ENCODE measurements at places on chromosomes 11 and 22. TPM values are rescaled to one million over a fixed set of nuclear protein-coding genes. Genes with fewer than 3 reads are reported as not detected.

DNA sequence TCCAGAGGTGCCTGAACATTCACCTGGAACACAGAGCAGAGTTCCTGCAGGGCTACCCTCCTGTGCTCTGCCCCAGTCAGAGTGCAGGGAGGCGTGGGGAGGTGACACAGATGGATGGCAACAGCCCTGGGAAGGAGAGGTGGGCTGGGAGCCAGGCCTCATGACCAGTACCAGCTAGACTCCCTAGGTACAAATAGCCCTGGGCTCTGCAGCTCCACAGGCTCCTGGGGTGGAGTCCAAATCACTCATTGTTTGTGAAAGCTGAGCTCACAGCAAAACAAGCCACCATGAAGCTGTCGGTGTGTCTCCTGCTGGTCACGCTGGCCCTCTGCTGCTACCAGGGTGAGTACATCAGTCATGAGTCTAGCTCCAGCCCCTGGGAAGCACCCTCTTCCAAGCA is at the start of gene SCGB1D2:
TSS of gene SCGB1D2 (plus strand) at position 219 of the 400 bp plus-strand sequence. CDS start at position 288, 69 bp downstream.
- no peak for DNase-seq

- DNase-seq, result no peak
Measured at GRCh38 chr11:8203414-8203715, 34.5 kb upstream of the RIC3 start.

Gene CLP1
- 8.6 TPM for polyA plus RNA-seq

- no peak for DNase-seq
Measured at GRCh38 chr11:3200388-3201111, 18.1 kb downstream of the MRGPRG start.

DNA sequence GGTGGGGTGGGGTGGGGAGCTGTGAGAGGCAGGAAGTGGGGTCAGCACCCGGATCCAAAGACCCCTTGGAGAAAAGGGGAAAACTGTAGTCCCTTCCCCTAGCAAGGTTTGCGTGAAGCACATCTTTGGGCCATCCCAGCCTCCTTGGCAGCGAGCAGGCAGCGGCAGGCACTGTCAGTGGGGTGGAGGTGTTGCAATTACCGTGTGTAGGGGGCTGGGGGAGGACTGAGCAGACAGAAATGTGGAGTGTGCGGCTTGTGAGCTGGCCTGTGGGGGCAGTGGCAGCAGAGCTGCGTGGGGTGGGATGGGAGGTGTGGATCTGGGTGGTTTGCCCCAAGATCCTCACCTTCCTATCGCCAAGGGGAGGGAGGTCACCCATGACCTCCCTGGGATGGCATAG is 16.4 kb downstream of the DAGLA start:
- DNase-seq, result no peak

DNA sequence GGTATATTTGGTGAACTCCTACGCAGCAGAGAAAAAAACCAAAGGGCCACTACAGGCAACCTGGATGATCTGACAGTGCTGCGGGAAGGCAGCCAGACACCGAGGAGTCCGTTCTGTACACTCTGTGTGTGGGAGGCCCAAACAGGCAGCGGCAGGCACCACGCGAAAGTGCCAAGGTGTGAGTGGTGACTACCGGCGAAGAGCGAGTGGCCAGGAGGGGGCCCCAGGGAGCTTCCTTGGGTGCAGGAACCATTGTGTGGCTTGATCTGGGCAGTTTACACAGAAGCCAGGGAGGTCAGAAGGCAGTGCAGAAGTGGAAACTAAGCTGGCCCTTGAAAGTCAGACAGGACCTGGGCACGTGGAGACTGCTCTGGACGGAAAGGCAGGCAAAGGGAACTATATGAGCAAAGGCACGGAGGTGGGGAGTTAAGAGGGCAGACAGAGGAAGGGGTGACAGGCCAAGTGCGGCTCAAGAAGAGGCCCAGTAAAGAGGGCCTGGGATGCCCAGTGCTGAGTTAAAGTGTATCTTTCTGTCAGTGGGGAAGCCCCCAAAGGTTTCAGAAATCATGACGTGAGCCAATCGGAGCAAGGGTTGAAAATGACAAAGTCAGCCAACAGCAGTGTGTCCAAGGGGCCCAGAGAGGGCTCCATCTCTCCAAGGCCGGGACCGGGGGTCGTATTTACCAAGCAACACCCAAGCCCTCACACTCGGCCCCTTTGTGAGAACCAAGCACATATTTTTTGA is 10.6 kb downstream of the TMEM184B start:
- no peak for DNase-seq

DNA sequence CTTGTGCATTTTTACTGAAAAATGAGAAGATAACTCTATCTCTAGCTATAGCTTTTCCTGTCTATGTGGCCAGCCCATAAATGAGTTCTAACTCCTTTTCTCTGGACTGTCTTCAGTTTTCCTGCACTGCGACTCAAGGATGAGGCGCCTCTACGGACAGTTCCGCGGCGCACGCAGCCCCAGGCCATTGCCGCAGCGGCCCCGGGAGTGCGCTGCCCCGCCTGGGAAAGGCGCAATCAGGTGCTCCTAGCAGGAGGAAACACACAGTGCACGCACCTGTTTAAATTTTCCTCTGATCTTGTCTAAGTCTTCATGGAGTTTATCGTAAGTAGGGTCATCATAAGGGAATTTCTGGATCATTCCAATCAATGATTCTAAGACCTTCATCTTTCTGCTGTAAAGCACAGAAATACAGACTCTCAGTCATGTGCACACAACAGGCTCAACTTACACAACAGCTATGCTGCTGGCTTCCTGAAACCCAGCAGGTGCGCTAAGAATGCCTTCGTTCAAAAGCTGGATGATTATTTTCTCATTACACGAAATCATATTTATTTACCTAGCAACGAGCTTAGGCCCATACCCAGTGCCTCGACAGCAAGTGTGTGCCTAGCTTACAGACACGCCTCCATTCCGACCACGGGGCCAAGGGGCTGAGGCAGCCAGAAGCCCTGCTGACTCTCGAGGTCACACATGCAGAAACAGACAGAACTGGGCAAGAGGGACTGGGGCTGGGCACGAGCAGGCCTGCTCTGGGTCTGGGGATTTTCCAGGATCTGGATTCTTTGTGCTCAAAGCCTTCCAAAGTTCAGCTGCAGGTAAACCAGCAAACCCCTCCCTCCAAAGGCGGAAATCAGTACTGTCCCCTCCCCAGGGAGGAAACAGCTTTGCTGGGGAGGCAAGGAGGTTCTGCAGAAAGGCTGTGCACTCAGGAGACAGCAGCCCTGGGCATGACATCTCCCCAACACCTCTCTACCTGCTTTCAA is 7.2 kb downstream of the LTO1 start:
- DNase-seq, result no peak

DNA sequence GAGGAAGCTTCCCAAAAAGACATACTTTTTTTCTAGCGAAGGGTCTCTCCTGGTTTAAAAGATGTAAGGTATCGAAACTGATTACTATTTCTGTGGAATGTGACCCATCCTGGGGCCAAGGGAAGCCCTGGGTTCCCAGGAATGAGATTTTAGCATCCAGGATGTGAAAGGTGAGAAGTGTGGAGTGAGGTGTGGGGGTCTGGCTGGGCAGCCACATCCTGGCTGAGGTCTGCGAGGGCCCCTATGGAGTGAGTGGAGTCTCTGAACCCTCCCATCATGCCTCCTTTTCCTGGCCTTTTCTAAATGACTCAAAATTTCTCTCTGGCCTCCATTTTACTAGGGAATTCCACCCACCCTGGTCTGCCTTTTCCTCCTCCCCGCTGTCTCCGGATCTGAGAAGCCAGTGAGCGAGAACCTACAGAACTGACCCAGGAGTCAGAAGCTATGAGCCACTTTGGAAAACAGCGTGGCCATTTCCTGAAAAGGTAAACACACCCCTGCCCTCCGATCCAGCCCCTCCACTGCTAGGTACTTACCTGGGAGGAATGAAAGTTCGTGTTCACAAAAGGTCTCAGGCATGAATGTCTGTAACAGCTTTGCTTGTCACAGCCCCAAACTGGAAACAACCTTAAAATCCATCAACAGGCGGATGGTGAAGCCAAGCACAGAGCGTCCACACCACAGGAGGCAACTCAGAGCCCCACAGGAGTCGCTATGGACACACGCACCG is 27.7 kb upstream of the SHANK2 start:
- DNase-seq, result no peak

Gene FAM180B
- 4.1 TPM for polyA plus RNA-seq

All from muscle of leg (tissue), 16 donors.